Tongue (tissue), 3 donors: ENCODE measurements at places on chromosomes 2 and 18. TPM values are rescaled to one million over a fixed set of nuclear protein-coding genes. Genes with fewer than 3 reads are reported as not detected.

NGEF gene
- 2.7 TPM for total RNA-seq

BBS5 gene
- total RNA-seq, result 12.2 TPM

POLR1B gene
- 21.1 TPM for total RNA-seq

FSHR gene
- not detected for total RNA-seq

FAM228A gene
- total RNA-seq, result 1.3 TPM

WDR7 gene
- total RNA-seq, result 34.7 TPM

MLPH gene
- total RNA-seq, result 10.3 TPM

ELOA2 gene
- not detected for total RNA-seq

SETBP1 gene
- 30.1 TPM for total RNA-seq

DNA sequence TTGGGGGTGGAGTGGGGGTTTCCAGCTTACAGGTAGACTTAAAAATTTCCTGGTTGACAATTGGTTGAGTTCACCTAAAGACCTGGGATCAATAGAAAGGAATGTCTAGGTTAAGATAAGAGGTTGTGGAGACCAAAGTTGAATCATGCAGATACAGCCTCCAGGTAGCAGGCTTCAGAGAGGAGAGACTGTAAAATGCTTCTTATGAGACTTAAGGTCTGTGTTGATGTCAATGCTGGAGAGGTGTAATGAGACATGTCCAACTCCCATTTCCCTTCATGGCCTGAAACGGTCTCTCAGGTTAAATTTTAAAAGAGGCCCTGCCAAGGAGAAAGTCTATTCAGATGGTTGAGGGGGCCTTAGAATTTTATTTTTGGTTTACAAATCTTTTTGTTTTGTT, 38.5 kb upstream of the RND3 start:
- no peak for DNase-seq

GRCh38 chr2:240672701-240673190, 9.9 kb downstream of the AQP12B start:
- no peak for DNase-seq

GRCh38 chr18:60413944-60414547, 41.5 kb upstream of the MC4R start:
- DNase-seq, result no peak

GRCh38 chr2:43803113-43803512, 29.3 kb downstream of the DYNC2LI1 start:
- DNase-seq, result no peak

GRCh38 chr2:15662579-15662978, 70.9 kb downstream of the DDX1 start:
- no peak for DNase-seq

DNA sequence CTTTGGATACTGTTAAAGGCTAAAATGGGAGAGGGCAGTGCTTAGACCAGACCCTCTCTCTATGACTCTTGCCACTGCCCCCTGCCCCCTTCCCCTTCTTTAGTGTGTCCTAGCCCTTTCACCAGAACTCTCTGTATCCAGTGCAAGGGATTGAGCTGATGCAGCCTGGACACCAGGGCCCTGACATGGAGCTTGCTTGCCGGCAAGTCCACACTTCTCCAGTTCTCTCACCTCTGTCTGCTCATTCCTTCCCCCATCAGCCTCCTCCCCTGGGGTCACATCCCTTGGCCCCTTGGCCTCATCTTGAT, 1.5 kb upstream of the WNT6 start:
- no peak for DNase-seq

DNA sequence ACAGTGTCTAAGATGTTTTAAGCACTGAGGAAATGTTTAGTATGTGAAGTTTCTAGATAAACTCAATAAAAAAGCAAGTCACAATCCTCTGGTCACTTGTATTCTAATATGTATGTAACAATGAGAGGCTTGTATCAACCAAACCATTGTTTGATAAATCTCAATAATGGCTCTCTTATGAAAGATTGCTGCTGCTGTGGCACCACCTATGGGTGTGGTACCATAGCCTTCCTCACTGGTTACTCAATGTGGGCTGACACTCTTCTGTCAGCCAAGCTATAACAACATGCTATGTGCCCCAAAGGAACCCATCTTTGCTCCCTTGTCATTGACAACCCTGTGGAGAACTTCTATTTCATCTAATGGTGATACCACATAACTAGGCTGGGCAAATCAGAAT, 12.6 kb upstream of the RAB1A start:
- no peak for DNase-seq

- no peak for DNase-seq
Observed at GRCh38 chr2:240453461-240454105, 18.1 kb downstream of the GPC1 start.

DNA sequence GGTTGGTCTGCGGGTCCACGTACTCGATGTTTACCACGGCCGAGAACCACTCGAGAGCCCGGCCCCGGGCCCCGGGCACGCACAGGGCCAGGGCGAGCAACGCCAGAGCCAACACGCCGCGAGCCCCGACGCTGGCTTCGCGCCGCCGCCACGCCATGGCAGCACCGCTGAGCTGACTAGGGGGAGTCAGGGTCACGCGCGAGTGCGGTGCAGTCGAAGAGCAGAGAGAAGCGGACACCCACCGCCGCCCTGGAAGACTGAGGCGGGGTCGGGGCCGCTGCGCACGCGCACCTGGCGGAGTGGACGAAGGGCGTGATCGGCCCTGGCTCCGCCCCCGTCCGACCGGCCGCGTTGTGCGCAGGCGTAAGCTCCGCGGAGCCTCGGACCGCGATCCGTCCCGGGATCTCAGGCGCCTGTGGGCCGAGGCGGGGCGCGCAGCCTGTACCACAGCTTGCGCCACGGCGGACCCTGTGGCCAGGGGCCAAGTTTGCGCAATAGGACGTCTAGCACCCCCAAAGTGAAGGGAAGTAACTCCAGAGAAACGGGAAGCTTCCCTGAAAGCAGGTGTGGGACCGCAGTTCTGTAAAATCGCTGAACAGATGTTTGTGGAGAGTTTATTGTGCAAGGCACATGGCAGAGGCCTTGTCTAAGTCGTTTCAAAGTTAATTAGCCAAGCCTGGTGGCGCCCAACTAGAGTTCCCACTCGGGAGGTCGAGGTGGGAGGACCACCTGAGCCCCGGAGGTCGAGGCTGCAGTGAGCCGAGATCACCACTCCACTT, at the start of gene RNF149:
RNF149 (minus strand) TSS at position 270 of the 779 bp plus-strand sequence; CDS start at position 157, 113 bp downstream.
- peak; percentile 97 for DNase-seq
